ENCODE measurements at places on chromosomes 13 and 19.

DNA sequence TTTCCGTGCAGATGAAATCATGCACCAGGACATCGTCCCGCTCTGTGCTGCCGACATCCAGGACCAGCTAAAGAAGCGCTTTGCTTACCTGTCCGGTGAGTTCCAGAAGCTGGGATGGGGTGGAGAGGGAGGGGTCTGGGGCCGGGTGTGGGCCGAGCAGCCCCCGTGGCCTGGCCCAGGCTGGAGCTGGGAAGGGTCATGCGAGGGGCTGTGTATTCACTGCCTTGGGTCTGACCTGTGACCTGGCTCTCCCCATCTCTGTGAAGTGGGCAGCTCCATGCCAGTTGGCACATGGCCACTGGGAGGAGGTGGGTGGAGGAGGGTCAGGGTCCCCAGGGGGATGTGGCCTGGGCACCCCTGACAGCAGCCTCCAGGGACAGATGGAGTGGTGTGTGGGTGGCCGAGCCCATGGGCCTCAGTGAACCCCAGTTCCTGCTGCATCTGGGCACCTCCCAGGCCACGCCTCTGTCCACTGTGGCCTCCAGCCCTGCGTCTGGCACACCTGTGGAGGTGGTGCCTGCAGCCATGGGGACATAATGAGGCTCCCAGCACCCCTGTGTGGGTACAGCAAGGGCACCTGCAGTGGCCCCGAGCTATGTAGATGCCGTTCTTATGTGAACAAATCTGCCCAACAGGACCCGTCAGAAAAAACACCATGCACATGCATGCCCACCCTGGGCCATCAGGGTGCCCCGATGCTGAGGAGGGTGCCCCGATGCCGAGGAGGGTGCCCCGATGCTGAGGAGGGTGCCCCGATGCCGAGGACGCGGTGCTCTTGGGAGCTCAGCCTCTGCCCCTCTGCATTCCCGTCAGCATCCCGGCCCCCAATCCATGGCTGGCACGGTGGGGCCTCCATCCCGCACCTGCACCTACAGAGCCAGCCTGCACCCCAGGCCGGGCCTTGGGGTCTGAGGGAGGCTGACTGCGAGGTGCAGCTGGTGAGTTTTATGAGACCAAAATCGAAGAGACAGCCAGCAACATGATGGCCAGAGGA lies 46.0 kb downstream of the MCF2L start:
- no peak for DNase-seq

GRCh38 chr19:16446724-16447368 lies 24.9 kb downstream of the EPS15L1 start:
- peak; percentile 56 for DNase-seq

- no peak for DNase-seq
Observed at GRCh38 chr13:26964278-26965250, 204.0 kb upstream of the GPR12 start.

DNA sequence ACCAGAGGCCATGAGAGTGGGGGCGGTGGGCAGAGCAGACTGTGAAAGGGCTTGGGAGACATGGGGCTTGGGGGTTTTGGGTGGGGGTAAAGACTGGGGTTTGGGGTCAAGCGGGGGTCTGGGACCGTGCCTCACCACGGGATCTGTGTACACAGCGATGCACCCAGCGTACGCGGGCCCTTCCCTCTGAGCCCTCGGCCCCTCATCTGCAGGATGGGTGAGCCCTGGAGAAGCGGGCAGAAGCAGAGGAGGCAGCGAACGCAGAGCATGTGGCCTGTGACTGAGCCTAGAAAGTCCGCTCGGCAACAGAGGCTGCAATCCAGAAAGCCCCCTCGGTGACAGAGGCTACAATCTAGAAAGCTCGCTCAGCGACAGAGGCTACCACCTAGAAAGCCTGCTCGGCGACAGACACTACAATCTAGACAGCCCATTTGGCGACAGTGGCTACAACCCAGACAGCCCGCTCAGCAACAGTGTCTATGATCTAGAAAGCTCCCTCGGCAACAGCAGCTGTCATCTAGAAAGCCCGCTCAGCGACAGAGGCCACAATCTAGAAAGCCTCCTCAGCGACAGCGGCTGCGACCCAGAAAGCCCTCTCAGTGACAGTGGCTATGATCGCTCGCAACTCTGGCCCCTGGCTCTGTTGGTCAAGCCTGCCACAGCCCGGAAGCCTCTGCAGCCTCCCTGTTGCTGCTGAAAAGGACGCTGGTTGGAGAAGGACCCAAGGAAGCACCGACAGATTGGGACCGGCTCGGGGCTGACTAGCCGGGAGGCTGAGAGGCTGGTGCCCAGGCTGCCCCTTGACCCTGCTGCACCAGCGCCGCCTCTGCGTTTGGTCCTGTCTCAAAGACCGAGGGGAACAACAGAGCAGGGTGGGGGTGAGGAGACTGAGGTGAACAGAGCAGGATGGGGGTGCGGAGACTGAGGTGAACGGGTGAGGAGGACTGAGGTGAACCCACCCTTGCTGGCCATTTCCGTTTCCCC lies 68.6 kb downstream of the SPACA7 start:
- peak; percentile 14 for DNase-seq

GRCh38 chr19:37778613-37779126 lies 716 bp downstream of the ZNF573 start:
- DNase-seq, result no peak

- DNase-seq, result no peak
Observed at GRCh38 chr13:49040872-49041271, 65.2 kb downstream of the FNDC3A start.
